ENCODE measurements at places on chromosomes 12 and 14.

GRCh38 chr14:94542111-94542810 is 19.0 kb upstream of the SERPINA4 start:
- DNase-seq, result no peak

GRCh38 chr12:58487255-58487654 is 433.0 kb downstream of the LRIG3 start:
- no peak for DNase-seq

DNA sequence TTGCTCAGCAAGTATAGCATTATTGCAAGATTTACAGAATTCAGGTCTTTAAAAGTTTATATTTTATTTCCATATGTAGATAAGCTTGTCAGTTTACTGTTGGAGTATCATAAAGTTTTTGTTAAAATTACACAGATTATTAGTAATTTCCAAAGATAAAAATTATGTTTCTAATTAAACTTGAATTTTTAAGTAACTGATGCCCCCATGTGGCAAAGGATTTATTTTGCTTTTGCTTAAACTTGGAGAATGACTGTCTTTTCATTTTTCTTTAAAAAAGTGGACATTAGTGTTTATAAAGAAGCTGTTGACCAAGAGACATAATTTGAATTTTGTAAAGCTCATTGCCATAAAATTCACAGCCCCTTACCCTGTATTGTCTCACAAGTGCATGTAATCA is 45.8 kb downstream of the ETNK1 start:
- no peak for DNase-seq

GRCh38 chr12:131035245-131035681 is 81.6 kb downstream of the ADGRD1 start:
- DNase-seq, result no peak

- no peak for DNase-seq
Measured at GRCh38 chr12:46208370-46208769, 60.5 kb downstream of the SLC38A1 start.

DNA sequence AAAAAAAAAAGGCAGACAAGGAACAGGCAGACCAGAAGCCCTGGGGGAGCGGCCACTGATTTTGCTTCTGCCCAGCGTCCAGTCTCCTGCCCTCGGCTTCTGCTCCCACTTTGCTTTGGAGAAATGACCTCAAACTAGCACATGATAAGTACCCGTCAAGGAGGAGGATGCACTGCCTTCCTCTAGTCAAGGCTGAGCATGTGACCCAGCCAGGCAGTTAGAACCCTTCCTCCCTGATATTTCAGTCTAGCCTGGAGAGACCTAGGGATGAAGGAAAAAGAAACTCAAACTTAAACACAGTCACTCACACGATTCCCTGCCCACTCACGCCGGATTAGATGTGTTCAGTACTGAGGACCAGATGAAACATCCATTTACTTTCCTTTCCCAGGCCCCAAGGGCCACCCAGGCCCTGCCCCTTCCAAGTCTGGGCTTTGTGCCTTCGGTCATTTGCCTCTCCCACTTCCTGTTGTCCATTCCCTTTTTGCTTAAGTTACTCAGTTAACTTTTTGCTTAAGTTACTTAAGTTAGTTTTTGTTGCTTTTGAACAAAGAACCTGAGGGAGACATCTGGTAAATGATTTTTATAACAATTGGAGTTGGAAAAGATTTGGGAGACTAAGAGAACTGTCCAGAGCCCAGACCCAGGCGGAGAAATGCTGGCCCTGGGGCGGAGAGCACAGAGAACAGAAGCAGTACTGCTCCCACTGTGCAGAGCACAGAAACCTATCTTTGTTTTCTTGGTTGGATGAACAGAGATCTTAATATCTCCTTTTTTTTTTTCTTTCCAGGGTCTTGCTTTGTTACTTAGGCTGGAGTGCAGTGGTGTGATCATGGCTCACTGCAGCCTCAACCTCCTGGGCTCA is 23.0 kb upstream of the TTC7B start:
- DNase-seq, result no peak

DNA sequence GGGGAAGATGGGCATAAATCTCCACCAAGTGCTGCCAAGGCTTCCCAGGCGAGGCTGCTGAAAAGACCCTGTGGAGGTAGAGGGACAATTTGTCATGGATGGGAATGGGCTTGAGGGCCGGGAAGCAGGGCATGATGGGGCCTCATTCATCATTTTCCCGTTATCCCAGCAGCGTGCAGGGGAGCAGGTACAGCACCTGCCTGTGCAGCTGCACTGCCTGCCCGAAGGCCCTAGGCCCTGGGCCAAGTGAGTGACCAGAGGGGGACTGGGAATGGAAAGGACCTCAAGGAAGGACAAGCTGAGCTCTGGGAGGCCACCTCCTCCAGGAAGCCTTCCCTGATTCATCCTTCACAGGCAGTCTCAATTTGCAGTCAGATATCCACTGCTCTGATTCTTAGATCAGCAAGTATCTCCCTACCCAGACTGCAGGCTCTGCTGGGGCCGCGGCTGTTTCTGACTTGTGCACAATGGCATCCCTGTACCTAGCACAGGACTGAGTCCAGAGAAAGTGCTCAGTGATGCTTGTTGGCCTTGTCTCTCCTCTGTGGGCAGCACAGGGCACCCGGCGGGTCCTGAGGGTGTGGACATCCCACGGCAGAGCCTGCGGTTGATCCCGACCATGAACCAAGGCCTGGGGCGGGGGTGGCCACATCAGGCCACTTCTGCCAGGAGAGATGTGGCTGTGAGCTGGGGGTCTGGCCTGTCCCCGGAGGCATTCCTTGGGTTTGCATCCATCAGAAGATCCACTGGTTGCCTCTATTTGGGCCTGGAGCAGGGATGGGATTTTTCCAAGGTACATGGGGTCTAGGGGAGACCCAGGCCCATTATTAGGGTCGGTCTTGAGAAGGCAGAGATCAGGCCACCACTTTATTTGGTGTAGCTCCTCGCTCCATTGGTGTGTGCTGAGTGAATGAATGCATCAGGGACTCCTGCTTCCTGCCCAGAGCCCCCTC is 167.3 kb upstream of the RTL1 start:
- no peak for DNase-seq

- DNase-seq, result no peak
Measured at GRCh38 chr14:28831126-28831525, 64.5 kb downstream of the FOXG1 start.

GRCh38 chr12:19872621-19873540 is 433.6 kb downstream of the AEBP2 start:
- DNase-seq, result no peak

GRCh38 chr14:74977164-74977900 is 21.9 kb upstream of the PGF start:
- DNase-seq, result no peak

DNA sequence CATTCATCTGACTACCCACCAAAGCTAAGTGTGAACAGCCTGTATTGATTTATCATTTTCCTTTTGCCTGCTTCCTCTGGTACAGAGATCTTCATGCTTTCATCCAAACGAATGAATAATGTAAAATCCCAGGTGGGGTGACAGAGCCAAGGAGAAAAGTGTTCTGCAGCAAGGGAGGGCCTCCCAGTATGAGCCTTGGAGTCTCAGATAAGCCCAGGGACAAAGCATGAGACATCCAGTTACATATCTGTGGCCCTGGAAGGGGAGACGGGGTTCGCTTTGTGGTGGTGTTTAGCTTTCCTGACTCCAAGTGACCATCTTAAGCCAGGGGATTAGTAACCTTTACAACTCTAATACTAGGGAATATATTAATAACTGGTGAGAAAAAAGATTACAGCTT is 177.1 kb downstream of the ETV6 start:
- no peak for DNase-seq

GRCh38 chr12:109192358-109192757 is 76.0 kb downstream of the ACACB start:
- DNase-seq, result no peak

- DNase-seq, result no peak
Measured at GRCh38 chr14:104104076-104104901, 18.8 kb downstream of the ASPG start.

- no peak for DNase-seq
Measured at GRCh38 chr14:68283378-68284123, 464.0 kb downstream of the RAD51B start.

DNA sequence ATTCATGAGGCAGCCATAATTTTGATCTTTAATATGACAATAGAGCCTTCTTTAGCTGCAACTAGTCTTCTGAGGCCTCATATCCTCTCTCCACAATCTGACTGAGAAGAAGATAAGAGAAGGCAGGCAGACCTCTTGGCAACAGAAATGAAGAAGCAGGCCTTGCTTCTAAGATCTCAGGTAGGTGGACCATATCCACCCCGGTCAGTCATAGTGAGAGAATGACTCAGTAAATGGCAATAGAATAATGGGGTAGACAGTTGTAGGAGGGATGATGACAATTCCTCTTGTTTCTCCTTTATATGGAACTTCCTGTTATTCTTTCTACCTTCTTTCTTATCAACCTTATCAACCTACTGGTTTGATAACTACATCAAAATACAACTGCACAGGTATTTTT is 246.7 kb upstream of the G2E3 start:
- DNase-seq, result no peak

GRCh38 chr14:70707138-70708038 is 65.7 kb downstream of the TTC9 start:
- no peak for DNase-seq

DNA sequence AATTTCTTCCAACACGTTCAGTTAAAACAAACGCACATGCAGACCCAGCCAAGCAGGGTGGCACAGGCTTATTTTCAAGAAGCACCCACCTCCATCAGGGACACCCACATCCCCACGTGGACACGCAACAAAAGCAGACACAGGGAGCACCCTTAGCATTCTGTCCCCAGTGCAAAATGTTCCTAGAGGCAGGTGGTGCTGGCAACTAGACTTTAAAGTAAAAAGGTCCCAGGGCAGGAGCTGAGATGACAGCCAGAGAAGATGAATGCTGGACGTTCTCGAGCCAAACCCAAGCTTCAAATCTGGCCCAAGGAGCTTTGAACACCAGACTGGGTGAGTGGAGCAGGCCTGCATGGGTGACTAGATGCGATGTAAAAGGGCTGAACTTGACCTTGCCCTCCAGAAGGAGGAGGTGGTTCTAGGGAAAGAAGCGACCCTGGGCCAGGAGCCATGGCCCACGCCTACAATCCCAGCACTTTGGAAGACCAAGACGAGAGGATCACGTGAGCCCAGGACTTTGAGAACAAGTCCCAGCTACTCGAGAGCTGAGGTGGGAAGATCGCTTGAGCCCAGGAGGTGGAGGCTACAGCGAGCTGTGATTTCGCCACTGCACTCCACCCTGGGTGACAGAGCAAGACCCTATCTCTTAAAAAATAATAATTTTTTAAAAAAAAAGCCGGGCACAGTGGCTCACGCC is 47.3 kb downstream of the KDM2B start:
- DNase-seq, result no peak

DNA sequence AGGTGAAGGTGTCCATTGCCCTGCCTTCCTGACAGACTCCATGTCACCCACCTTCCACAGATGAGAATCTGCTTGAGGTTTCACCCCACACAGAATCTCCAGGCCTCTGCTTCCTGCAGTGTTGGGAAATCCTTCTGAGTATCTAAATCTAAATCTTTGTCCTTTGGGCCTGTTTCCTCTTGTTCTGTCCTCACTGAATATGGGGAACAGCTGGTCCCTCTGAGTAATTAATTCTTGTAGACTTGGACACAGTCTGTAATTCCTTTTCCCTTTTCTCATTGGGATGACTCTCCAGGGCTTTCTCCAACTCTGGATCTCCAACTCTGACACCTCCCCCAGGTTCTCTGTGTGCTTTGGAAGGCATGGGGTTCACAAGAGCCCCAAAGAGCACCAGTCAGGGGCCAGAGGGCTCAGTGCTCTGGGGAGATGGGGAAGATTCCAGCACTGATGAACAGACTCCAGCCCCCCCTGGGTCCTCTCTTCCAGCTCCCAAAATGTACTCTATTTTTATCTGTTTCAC is 2.3 kb upstream of the ACVRL1 start:
- DNase-seq, result no peak

GRCh38 chr14:31025367-31026076 is at the start of gene AP4S1:
AP4S1 (plus strand) TSS chr14:31025649; CDS start chr14:31066197, 40,548 bp downstream.
- DNase-seq, result no peak

- DNase-seq, result no peak
Measured at GRCh38 chr12:124761871-124762270, 101.8 kb downstream of the SCARB1 start.

GRCh38 chr12:11819643-11820042 is 170.2 kb downstream of the ETV6 start:
- DNase-seq, result no peak

DNA sequence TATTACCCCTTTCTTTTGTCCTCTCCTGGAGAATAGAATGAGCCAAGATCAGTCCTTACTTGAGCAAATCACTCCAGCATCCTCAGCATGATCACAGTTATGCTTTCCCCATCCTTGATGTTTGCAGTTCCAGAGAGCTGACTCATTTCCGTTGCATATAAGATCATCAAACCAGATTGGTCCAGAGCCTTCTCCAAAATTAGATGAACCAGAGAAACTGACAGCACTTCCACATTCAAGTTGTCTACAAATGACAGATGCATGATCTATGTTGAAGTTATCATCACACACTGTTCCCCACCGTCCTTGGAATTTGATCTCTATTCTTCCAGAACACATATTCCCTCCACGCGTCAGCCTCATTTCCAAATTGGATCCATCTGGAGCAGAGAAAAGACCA is 4.8 kb downstream of the CD163 start:
- no peak for DNase-seq
